ENCODE measurements at places on chromosomes 4 and X. TPM values are rescaled to one million over a fixed set of nuclear protein-coding genes. Genes with fewer than 3 reads are reported as not detected.

The BANK1 gene
- polyA plus RNA-seq: not detected

The CLDN34 gene
- polyA plus RNA-seq: not detected

The PGAM4 gene
- polyA plus RNA-seq: not detected

The MAP7D3 gene
- 5.4 TPM for polyA plus RNA-seq

The PRDM8 gene
- 0.46 TPM for polyA plus RNA-seq

The GAGE12J gene
- not detected for polyA plus RNA-seq

The STPG2 gene
- not detected for polyA plus RNA-seq

The ARHGEF6 gene
- polyA plus RNA-seq: 1.4 TPM

The TBC1D9 gene
- polyA plus RNA-seq: 46.8 TPM

The TMSB15A gene
- polyA plus RNA-seq: 1,130 TPM

The MAGEA8 gene
- not detected for polyA plus RNA-seq

The CFAP47 gene
- polyA plus RNA-seq: not detected

The GRIA3 gene
- polyA plus RNA-seq: 7.8 TPM

Measured in neural cell (in vitro differentiated cells).